Activated naive CD4-positive, alpha-beta T cell (primary cell): ENCODE measurements at places on chromosomes 1 and 21.

- DNase-seq = no peak
These were observed 15.1 kb downstream of the PSRC1 start for GRCh38 chr1:109267743-109268300.

- no peak for DNase-seq
These were observed 38.5 kb downstream of the TRIM11 start for GRCh38 chr1:228367798-228368791.

GRCh38 chr1:99590578-99591209 lies 55.2 kb upstream of the PALMD start:
- no peak for DNase-seq

- no peak for DNase-seq
These were observed 70.0 kb upstream of the ZNF281 start for GRCh38 chr1:200479816-200480215.

DNA sequence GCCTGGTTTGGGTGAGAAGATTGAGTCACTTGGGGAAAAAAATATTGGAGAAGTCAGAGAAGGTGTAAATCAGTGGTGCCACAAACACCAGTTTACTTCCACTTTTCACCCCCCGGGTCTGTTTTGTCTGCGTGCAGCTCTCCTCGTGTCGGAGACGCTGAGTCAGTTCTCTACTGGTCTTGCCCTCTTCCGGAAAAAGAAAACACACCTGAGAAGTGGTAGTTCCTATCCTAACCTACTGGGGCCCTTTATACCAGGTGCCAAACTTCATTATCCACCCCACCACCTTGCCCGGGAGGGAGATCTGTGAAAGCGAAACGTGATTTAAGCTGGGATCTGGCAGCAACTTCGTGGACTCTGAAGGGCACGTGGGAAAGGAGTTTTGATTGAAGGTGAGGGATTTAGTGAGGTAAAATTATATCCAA lies 855 bp upstream of the IVNS1ABP start:
- peak; percentile 19 for DNase-seq

GRCh38 chr1:113136476-113136875 lies 63.5 kb downstream of the LRIG2 start:
- DNase-seq = no peak
